CD4-positive, alpha-beta T cell treated with Interleukin-21 for 1 hour (primary cell): ENCODE measurements at places on chromosomes 2 and 18.

- DNase-seq, result no peak
Measured at GRCh38 chr2:206217166-206217565, 57.3 kb upstream of the ZDBF2 start.

- DNase-seq, result no peak
Measured at GRCh38 chr2:227653419-227653818, 13.2 kb upstream of the SCYGR5 start.

DNA sequence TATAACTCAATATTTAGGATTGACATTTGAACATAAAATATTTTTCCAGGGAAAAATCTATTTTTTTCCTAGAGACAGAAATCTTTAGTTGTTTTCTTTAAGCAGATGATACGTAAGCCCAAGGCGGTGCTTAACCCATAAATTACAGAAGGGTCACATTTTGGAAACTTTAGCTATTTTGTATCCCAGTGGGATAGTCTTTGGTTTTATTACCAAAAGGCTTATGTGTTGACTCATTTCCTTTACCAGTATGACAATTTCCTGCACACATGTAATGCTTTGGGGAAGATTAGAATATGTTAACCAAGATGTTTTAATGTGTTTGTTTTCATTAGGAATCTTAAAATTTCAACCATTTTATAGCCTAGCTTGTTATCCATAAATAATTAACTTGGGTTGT is 24.8 kb downstream of the DYNC1I2 start:
- no peak for DNase-seq

DNA sequence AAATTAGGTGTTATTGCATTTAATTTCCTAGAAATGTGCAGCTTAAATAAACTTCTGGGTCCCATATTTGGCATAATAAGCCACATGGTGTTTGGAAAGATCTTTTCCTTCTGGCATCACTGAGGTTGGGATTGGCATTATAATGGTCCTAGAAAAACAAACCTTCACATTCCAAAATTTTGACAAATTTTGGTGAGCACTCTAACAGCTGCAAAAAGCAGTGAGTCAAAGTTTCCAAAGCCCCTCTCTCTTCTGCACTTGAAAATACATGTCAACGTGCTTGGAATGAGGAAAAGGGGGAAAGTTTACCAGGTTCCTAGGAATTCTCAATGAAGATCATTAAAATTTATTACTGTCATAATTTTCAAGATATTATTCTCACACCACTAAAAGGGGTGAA is 77.8 kb upstream of the STK17B start:
- no peak for DNase-seq

DNA sequence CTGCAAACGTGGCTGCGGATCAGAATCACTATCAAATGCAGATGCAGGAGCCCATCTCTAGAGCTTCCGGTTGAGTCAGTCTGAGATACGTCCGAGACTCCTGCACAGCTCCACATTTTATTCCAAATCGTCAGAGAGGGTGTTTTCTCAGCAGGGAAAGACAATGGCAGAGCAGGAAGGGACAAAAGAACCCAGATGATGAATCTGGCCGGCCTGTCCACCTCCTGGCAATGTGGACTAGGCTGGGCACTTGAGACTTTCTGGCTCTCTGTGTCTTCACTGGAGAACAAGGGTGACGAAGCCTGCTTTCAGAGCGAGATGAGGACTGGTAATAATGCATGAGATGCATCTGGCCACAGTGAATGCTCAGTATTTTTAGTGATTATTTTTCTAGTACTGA is 255.9 kb upstream of the MYT1L start:
- DNase-seq, result no peak

- no peak for DNase-seq
Measured at GRCh38 chr2:97749581-97749980, 36.2 kb downstream of the ZAP70 start.

DNA sequence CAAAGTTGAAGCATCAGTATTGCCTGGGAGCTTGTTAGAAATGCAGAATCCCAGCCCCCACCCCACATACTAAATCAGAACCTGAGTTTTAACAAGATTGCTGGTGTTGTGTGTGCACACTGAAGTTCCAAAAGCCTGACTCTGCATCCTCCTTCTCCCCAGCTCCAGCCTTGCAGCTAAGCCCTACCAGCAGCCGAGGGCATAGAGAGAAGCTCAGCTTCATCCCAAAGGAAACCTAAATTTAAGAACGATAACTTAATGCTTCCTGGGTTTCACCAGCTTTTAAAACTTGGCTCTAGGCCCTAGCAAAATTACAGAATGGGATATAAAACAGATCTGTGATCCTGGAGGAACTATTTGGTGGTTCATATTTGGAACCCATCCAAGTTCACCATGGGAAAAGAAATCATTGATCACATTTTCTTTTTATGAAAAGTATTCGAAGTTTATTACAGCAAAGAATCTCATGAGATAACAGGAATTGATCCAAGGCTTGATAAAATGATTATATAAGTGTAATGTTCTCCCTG is 11.1 kb downstream of the SMYD1 start:
- DNase-seq, result no peak

GRCh38 chr2:117832905-117833613 is 18.6 kb downstream of the DDX18 start:
- DNase-seq, result no peak

- no peak for DNase-seq
Measured at GRCh38 chr2:53848062-53848461, 11.7 kb downstream of the GPR75 start.

GRCh38 chr2:62578803-62579640 is 73.0 kb upstream of the TMEM17 start:
- DNase-seq, result no peak

DNA sequence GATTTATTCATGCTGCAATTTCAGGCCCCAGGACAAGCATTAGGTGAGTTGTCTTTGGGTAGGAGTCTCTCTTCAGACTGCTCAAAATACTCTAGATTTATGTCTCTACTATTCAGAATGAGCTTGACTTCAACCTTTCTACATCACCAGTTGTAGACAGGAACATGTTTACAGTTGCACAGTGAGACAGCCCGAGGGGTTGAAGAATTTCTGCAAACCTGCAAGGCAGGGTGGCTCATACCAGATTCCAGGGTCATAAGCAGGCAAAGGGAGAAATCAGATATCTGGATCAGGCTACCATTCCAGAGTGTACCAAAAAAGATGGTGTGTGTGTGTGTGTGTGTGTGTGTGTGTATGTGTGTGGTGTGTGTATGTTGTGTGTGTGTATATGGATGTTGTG is 112.4 kb downstream of the SPP2 start:
- no peak for DNase-seq

- DNase-seq, result no peak
Measured at GRCh38 chr2:98489971-98490962, 45.6 kb downstream of the INPP4A start.

- DNase-seq, result no peak
Measured at GRCh38 chr2:226488034-226488433, 311.6 kb downstream of the IRS1 start.

DNA sequence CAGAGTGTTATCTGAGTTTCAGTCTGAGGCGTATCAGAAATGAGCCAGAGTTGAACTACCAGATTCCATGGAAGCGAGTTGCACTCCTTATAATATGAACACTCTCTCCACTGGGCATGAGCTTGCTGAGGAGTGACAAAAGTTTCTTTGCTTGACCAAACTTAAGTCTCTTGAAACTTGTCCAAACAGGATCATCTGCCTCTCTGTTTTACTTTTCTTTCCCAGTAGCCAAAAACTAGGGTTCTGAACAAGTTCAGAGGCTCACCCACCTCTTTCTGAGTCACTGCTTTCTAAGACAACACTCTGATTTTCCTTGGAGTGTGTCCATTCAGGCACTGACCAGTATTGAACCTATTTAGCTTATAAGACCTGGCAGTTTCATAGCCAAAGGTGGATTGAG is 233.2 kb upstream of the TCF4 start:
- DNase-seq, result no peak

- DNase-seq, result no peak
Measured at GRCh38 chr18:57982372-57983021, 61.5 kb upstream of the NEDD4L start.

DNA sequence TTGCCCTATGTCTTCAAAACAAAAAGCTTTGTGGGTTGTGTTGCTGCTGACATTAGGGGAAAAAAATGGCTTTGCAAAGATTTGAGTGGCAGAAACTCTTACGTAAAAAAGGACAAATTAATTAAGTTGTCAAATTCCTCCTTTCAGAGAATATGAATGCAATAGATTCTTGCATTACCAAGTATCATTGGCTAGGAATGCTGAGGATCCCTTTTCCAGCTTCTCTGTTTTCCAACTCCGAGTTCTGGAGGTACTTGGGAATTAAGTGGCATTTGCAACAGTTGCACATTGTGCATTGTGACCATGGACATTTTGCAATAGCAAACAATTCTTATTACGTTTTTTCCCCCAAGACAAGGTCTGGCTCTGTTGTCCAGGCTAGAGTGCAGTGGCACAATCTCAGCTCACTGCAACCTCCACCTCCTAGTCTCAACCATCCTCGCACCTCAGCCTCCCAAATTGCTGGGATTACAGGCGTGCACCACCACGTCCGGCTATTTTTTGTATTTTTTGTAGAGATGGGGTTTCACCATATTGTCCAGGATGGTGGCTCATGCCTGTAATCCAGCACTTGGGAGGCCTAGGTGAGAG is 29.9 kb upstream of the PPP1CB start:
- DNase-seq, result no peak

GRCh38 chr18:22034276-22034675 is 135.1 kb upstream of the GATA6 start:
- no peak for DNase-seq

GRCh38 chr2:96146153-96146880 is 1.1 kb upstream of the DUSP2 start:
- DNase-seq, result peak; percentile 92

DNA sequence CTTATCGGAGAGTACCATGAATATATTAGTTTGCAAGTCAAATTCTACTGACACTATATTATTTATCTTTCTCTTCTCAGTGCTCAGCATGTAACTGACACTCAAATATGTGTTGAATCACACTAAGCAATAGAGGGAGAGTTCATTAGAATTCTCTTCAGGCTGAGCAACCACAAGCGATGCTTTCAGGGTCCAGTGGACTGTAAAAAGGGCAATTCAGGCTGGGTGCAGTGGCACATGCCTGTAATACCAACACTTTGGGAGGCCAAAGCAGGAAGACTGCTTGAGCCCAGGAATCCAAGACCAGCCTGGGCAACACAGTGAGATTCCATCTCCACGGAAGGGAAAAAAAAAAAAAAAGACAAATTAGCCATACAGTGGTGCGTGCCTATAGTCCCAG is 16.3 kb downstream of the PDE6D start:
- no peak for DNase-seq

- DNase-seq, result no peak
Measured at GRCh38 chr2:43233218-43234212, 7.1 kb upstream of the ZFP36L2 start.

DNA sequence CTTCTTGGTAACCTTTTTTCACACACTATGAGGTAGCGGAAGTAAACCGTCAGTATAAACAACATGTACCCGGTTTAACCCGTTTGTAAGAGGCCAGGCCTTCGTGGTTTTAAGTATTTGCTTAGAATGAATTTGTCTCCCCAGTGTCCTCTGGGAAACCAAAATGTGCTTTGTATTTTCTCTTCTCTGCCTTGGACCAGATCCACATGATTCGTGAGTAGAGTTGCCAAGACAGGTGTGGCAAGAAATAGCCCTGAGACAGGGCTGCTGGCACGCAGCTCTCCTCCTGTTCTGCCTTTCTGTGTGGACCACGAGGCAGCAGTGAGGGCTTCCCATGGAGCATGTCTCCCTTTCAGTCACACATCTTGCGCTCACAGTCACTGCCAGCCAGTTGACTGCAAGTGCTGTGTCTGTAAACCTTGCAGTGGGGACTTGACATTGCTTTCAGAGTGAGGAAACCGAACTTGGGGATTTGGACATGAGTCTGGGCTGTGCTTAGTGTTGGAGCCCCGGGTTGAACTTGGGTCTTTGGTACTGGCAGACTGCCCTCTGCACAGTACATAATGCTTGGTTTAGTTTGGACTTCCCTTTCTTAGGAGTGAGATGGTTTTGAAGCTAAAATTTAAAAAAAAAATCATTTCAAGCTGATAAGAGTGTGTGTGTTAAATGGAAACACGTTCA is 19.1 kb downstream of the BCL2L11 start:
- DNase-seq, result no peak

DNA sequence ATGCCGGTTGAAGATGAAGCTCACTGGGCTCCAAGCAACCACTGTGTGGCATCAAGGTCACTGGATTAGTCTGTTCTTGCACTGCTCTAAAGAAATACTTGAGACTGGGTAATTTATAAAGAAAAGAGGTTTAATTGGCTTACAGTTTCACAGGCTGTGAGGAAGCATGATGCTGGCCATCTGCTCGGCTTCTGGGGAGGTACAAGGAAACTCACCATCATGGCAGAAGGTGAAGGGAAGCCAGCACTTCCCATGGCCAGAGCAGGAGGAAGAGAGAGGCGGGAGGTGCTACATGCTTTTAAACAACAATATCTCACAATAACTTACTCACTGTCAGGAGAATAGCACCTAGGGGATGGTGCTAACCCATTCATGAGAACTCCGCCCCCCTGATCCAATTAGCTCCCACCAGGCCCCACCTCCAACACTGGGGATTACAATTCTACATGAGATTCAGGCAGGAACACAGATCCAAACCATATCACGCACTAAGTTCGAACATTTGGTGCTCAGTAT is 109.7 kb upstream of the MGAT5 start:
- DNase-seq, result no peak

- DNase-seq, result no peak
Measured at GRCh38 chr2:217559084-217559483, 443.7 kb downstream of the TNS1 start.

DNA sequence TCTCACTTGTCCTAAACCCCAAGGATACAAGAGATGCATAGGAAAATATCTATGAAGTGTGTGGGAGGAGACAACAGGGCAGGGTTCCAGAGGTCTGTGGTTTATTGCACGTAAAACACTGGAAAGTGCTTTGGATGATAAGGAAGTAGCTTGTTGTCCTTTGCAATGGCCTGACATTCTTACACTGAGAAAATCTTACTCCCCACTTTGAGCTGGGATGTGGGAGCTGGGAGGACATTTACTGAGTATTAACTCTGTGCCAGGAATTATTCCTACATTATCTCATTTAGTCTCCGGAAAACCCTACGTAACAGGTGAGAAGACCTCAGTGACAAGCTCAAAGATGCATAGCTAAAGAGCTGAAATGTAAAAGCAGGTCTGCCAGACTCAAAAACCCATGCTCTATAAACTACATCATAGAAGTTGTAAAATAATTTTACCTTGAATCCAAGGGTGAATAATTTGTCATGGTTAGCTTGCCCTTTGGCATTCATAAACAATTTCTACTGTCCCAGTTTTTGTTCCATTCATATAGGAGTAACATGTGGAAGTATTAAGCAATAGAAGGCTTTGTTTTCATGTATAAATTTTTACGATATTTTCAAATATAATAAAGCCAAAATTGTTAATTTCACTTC is 9.2 kb upstream of the GALNT3 start:
- DNase-seq, result no peak

GRCh38 chr18:63409301-63409700 is 13.0 kb downstream of the VPS4B start:
- no peak for DNase-seq

DNA sequence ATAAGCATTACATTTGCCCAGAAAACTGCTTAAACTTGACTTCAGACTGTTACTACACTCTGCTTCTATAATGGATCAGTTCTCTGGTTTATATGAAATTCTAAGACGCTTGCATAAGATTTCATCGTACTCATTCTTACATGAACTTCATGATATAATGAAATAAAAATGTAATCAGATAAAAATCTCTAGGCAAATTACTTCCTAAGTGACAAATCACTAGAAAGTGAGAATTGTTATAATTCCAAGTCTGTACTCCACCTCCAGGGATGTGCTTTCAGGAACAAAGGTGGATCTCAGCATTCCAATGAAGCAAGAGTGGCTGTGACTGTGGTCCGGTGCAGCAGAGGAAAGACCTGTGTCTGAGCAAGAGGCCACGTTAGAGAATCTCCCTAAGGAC is 226.2 kb downstream of the PIEZO2 start:
- DNase-seq, result no peak
